Mesendoderm (in vitro differentiated cells): ENCODE measurements at places on chromosomes 13 and 19.
A peak's percentile ranks its signal among the peaks of the same experiment; 100 is the strongest.

DNA sequence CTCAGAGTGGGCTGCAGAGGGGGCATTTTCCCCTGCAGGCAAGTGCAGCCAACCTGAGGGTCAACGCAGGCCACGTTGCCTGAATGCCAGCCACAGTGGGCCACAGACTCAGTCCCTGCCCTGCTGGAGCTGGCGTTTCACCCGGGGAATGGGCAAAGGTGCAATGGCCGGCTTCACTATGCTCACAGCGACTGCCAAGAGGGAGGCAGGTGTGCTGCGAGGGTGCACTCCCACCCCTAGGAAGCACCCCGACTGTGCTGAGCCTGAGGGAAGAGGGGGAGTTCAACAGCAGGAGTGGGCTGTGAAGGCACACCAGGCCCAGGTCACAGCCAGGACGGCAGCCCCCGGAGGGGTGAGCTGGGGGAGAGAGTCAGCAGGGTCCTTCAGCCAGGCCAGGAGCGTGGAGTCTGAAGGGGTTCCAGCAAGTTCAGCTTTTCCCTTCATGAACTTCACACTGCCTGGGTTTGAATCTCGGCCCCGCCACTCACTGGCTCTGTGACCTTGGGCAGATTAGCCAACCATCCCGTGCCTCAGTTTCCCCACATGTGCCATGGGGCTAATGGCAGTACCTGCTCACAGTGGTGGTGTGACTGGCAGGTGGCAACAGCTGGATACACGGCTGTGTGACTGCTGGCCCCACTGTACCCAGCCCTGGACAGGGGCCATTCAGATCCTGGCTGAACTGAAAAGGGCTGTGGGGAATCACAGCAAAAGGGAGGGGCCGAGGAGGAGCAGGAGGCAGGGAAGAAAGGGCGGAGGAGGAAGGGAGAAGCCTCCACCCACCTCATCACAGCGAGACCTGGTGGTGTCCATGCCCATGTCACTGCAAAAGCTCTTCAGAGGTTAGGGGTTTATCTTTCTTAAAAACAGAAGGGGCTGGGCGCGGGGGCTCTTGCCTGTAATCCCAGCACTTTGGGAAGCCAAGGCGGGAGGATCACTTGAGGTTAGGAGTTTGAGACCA lies 7.6 kb downstream of the TRAPPC6A start:
- no peaks in the 10 kb centered on the region for H3K4me1 ChIP-seq
- no peak overlapping the region for H3K4me3 ChIP-seq
- no peaks in the 10 kb centered on the region for H3K36me3 ChIP-seq
- H3K27ac ChIP-seq: no peak overlapping the region
- no peaks in the 10 kb centered on the region for H3K27me3 ChIP-seq

GRCh38 chr13:21033856-21034602 lies 27.4 kb downstream of the LATS2 start:
- no peaks in the 10 kb centered on the region for H3K27me3 ChIP-seq
- H3K4me3 ChIP-seq: no peak overlapping the region
- H3K27ac ChIP-seq: no peak overlapping the region
- no peaks in the 10 kb centered on the region for H3K36me3 ChIP-seq
- H3K4me1 ChIP-seq: no peaks in the 10 kb centered on the region

- H3K36me3 ChIP-seq: no peaks in the 10 kb centered on the region
- no peaks in the 10 kb centered on the region for H3K4me1 ChIP-seq
- H3K4me3 ChIP-seq: no peak overlapping the region
- DNase-seq: no peak
Measured at GRCh38 chr13:59782696-59783095, 381.0 kb downstream of the DIAPH3 start.

- no peak within 1 kb of the TSS for H3K4me3 ChIP-seq
- H3K27ac ChIP-seq: no peak within 1 kb of the TSS
- no peaks in the 10 kb centered on the region for H3K4me1 ChIP-seq
- DNase-seq: no peak
- no peaks in the 10 kb centered on the region for H3K27me3 ChIP-seq
- H3K36me3 ChIP-seq: no peaks in the 10 kb centered on the region
Measured at GRCh38 chr19:7701654-7702457, at the start of gene FCER2. Gene FCER2 (minus strand): TSS chr19:7702131. CDS start chr19:7699760, 2,371 bp downstream.

GRCh38 chr13:100836711-100837110 lies 162.1 kb upstream of the TMTC4 start:
- H3K36me3 ChIP-seq: no peaks in the 10 kb centered on the region
- H3K4me1 ChIP-seq: no peaks in the 10 kb centered on the region
- no peak overlapping the region for H3K4me3 ChIP-seq
- DNase-seq: no peak

DNA sequence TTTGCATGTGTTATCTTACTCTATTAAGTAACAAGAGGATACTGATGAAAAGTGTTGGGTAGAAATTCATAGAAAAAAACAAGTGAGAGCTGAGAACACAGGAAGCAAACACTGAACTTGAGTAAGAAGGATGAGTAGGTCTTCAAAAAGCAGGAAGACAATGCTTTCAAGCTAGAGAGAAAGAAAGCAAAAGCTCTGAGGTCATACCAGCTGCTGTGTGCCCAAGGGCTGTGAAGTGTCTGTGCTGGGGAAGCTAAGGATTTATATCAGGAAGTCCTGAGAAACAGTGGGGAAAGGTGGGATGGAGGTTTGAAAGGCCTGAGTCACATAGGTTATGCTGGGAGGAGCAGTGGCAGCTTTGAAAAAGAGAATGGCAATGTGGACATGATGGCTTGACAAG lies 145.5 kb upstream of the MAB21L1 start:
- no peaks in the 10 kb centered on the region for H3K4me1 ChIP-seq
- H3K27ac ChIP-seq: peak overlapping the region; percentile 62
- DNase-seq: peak; percentile 83
- no peak overlapping the region for H3K4me3 ChIP-seq
- no peaks in the 10 kb centered on the region for H3K36me3 ChIP-seq
- H3K27me3 ChIP-seq: no peaks in the 10 kb centered on the region

DNA sequence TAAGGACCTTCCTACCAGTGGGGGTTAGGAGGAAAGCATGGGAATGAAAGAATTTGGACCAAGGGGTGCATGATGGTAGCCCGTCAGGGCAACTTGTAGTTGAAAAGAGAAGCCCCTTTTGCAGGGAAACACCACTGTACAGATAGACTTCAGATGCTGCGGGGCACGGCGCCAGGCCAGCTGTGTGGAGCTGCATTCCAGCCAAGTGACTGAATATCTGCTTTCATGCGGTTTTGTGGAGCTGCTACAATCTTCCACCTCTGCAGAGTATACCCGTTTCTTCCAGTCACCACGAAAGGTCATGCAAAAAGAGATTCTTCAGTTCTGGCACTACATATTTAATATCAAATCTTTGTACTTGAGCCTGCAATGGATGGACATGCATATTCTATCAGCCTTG lies 104.7 kb downstream of the RGCC start:
- H3K27me3 ChIP-seq: no peaks in the 10 kb centered on the region
- no peak overlapping the region for H3K27ac ChIP-seq
- DNase-seq: no peak

DNA sequence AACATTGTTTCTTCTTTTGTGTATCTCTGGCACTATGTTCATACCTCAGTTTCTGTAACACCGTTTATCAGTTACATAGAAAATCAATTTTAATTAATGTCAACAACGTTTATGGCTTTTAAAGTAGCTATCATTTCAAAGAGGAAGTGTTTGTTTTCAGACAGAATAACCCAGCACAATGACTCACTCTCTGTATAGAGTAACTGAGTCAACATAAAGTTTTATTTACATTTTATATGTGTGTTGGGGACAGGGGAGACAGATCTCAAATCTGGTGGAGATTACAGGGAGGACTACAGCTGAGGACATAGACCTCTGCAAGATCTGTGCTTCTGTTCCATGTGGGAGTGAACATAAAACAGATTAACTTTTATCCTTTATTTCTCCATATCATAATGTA lies 2590.1 kb downstream of the PCDH9 start:
- no peak overlapping the region for H3K4me3 ChIP-seq
- no peak for DNase-seq
- peaks cover 2% of the 10 kb centered on the region for H3K4me1 ChIP-seq
- no peaks in the 10 kb centered on the region for H3K36me3 ChIP-seq
- H3K27me3 ChIP-seq: no peaks in the 10 kb centered on the region

- no peak overlapping the region for H3K27ac ChIP-seq
- no peaks in the 10 kb centered on the region for H3K27me3 ChIP-seq
- H3K4me1 ChIP-seq: no peaks in the 10 kb centered on the region
- H3K4me3 ChIP-seq: no peak overlapping the region
- H3K36me3 ChIP-seq: no peaks in the 10 kb centered on the region
- DNase-seq: no peak
Measured at GRCh38 chr13:37651891-37652290, 53.3 kb upstream of the POSTN start.

DNA sequence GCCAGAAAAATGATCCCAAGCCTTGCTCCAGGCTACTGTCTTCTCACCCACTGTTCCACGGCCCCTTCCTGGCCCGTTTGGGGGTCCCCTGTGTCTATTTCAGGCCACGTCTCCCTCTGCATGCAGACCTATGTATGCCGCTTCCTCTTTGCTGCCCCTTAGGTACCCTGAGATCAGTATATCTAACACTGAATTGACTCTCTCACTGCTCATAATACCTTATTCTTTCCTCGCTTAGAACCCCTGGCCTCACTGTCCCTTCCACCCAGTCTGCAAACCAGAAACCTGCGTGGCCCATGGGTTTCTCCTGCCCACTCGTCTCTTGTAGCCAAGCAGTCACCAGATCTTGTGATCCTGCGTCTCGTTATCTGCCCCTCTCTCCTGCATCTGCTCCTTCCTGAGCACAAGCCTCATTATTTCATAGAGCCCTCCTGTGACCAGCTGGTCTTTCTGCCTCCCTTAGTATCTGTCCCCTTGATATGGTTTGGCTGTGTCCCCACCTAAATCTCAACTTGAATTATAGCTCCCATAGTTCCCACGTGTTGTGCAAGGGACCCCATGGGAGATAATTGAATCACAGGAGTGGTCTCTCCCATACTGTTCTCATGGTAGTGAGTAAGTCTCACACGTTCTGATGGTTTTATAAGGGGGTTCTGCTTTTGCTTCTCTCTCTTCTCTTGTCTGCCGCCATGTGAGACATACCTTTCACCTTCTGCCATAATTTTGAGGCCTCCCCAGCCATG lies 109.0 kb upstream of the RNF113B start:
- no peaks in the 10 kb centered on the region for H3K36me3 ChIP-seq
- no peak overlapping the region for H3K4me3 ChIP-seq
- peak; percentile 45 for DNase-seq
- H3K27ac ChIP-seq: peak overlapping the region; percentile 70

DNA sequence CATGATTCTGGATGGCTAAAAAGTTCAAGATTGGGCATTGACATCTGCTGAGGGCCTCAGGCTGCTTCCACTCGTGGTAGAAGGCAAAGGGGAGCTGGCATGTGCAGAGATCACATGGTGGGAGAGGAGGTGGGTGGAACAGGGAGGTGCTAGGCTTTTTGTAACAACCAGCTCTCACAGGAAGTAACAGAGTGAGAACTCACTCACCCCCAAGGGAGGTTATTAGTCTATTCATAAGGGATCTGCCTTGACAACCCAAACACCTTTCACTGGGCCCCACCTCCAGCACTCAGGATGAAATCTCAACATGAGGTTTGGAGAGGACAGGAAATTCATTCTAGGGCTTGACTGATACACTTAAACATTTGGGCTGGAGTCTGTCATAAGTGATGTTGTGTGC lies 197.7 kb upstream of the RNF113B start:
- no peak overlapping the region for H3K27ac ChIP-seq
- H3K27me3 ChIP-seq: no peaks in the 10 kb centered on the region
- H3K36me3 ChIP-seq: no peaks in the 10 kb centered on the region
- no peaks in the 10 kb centered on the region for H3K4me1 ChIP-seq
- H3K4me3 ChIP-seq: no peak overlapping the region
- peak; percentile 15 for DNase-seq

- H3K4me3 ChIP-seq: no peak overlapping the region
- peaks cover 2% of the 10 kb centered on the region for H3K4me1 ChIP-seq
- H3K27me3 ChIP-seq: no peaks in the 10 kb centered on the region
Measured at GRCh38 chr19:52141203-52141602, 1.5 kb upstream of the ZNF616 start.

- no peaks in the 10 kb centered on the region for H3K27me3 ChIP-seq
- peak; percentile 18 for DNase-seq
- no peak overlapping the region for H3K27ac ChIP-seq
- H3K4me3 ChIP-seq: no peak overlapping the region
Measured at GRCh38 chr13:95564091-95564490, 11.6 kb downstream of the CLDN10 start.

DNA sequence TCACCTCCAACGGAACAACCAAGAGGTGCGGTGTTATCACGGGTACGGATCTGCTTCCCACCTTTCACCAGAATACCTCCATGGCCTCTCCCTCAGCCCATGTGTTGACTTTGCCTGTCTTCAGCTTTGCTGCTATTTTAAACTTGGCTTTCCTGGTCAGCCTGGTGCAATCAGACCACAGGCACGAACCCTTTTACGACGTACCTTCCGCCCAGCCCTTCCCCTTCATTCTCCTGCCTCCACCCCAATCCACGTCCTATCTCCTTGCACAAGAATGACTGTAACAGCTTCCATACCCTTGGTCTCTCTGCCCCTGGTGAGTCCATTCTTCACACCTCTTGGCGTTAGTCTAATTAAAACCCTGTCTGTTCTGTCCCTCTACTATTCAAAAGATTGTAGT lies 431.7 kb downstream of the EFNB2 start:
- no peak overlapping the region for H3K27ac ChIP-seq
- no peaks in the 10 kb centered on the region for H3K27me3 ChIP-seq
- no peak overlapping the region for H3K4me3 ChIP-seq
- peaks cover 13% of the 10 kb centered on the region for H3K4me1 ChIP-seq

DNA sequence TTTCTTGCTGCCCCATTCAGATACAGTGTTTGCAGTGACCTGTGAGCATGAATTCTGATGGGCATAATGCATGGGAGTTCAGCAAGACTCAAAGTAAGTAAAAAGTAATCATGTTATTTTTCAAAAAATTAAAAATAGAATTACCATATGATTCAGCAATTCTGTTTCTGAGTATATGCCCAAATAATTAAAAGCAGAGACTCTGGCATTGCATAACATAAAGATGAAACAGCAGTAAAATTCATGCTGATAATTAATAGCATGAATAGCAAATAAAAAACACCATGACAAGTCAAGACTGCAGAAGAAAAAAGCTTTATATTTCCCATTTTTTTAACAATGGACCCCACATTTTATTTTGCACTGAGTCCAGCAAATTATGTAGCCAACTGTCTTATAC lies 21.3 kb downstream of the RNF6 start:
- no peak overlapping the region for H3K27ac ChIP-seq
- H3K36me3 ChIP-seq: no peaks in the 10 kb centered on the region
- DNase-seq: no peak
- H3K4me3 ChIP-seq: no peak overlapping the region
- H3K4me1 ChIP-seq: no peaks in the 10 kb centered on the region

DNA sequence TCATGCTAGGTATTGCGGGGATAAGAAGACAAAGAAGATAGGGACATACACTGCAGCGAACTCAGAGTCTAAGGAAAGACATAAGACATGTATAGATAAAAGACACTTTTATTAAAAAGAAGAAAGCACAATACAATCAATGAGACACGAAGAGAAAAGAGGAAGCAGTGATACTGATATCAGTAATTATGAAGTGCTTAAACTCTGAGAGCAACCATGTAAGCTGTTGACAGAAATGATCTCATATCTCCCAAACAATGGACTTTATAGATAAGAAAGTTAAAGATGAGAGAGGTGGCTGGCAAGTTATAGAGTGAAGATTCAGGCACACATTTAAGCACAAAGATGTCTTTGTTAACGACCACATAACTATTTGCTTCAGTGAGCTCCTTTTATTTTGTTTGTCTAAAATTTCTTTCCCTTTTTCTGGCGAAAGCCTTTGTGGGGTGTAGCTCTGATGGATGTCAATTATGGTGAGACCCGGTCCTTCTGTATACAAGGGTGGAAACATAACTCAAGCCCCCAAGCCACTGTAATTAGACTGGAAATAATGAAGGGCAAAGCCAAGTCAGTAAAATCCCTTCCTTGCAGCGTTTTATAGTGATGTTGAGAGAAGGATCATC lies 818.0 kb upstream of the SLC10A2 start:
- no peak overlapping the region for H3K27ac ChIP-seq
- H3K4me1 ChIP-seq: no peaks in the 10 kb centered on the region
- DNase-seq: peak; percentile 37
- no peaks in the 10 kb centered on the region for H3K36me3 ChIP-seq
